ENCODE measurements at places on chromosomes 16 and 17. TPM values are rescaled to one million over a fixed set of nuclear protein-coding genes. Genes with fewer than 3 reads are reported as not detected.
A peak's percentile ranks its signal among the peaks of the same experiment; 100 is the strongest.

HCRT gene
- total RNA-seq = not detected

- no peak overlapping the region for H3K27ac ChIP-seq
- no peak for DNase-seq
- no peaks in the 10 kb centered on the region for H3K36me3 ChIP-seq
- peaks cover 19% of the 10 kb centered on the region for H3K27me3 ChIP-seq
- H3K4me3 ChIP-seq = no peak overlapping the region
- H3K4me1 ChIP-seq = peaks cover under 1% of the 10 kb centered on the region
Observed at GRCh38 chr16:79310710-79311109, 289.8 kb downstream of the MAF start.

DNA sequence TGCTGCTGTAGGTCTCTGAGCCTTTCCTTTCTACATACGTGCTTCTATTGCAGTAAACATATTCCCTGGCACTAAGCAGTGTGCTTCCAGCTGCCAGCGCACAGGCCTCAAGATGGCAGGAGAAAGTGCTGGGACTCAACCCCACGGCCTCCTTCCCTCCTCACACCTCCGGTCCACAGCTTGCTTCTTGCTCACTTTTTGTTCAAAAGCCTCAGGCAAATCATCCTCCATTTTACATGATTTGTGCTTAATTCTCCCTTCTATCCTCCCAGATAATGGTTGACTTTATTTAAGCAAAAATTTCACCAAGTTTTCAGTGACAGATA is 5.4 kb downstream of the CDK5R1 start:
- peak overlapping the region; percentile 85 for H3K27ac ChIP-seq
- H3K4me3 ChIP-seq = peak overlapping the region; percentile 67
- peaks cover 31% of the 10 kb centered on the region for H3K36me3 ChIP-seq
- H3K27me3 ChIP-seq = no peaks in the 10 kb centered on the region
- peaks cover 78% of the 10 kb centered on the region for H3K4me1 ChIP-seq

DNA sequence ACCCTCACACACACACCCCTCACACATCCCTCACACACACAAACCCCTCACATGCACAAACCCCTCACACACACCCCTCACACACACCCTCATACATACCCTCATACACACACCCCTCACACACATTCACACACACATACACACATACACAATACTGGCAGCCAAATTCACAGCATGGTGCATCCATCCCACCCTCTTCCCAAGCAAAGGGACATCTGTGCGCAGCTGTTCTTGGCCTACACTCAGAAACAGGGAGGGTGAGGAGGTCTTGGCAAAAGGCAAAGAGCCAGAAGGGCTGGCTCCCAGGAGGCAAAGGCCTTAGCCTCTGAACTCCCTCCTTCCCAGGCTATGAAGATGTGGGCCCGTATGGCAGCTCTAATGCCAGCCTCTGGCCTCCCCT is 23.4 kb downstream of the C17orf67 start:
- peaks cover 7% of the 10 kb centered on the region for H3K36me3 ChIP-seq
- H3K27ac ChIP-seq = no peak overlapping the region
- no peaks in the 10 kb centered on the region for H3K4me1 ChIP-seq

GRCh38 chr16:5062790-5063765 is 2.7 kb downstream of the C16orf89 start:
- no peak overlapping the region for H3K27ac ChIP-seq
- peaks cover 8% of the 10 kb centered on the region for H3K27me3 ChIP-seq
- H3K4me1 ChIP-seq = no peaks in the 10 kb centered on the region

- no peak overlapping the region for H3K27ac ChIP-seq
- DNase-seq = no peak
- H3K4me1 ChIP-seq = no peaks in the 10 kb centered on the region
- H3K36me3 ChIP-seq = no peaks in the 10 kb centered on the region
Observed at GRCh38 chr16:77133706-77134105, 57.3 kb upstream of the MON1B start.

GRCh38 chr16:55713103-55713502 is 57.3 kb downstream of the SLC6A2 start:
- H3K4me1 ChIP-seq = no peaks in the 10 kb centered on the region
- no peak overlapping the region for H3K4me3 ChIP-seq
- H3K27ac ChIP-seq = no peak overlapping the region
- DNase-seq = no peak

DNA sequence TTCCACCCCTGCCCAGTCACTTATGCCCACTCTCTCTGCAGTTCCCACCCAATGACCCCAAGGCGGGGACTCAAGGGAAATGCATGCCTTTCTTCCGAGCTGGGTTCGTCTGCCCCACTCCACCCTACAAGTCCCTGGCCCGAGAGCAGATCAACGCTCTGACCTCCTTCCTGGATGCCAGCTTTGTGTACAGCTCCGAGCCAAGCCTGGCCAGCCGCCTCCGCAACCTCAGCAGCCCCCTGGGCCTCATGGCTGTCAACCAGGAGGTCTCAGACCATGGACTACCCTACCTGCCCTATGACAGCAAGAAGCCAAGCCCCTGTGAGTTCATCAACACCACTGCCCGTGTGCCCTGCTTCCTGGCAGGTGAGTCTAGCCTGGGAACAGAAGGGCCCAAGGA is 13.8 kb downstream of the LPO start:
- H3K4me3 ChIP-seq = no peak overlapping the region
- H3K4me1 ChIP-seq = peaks cover 14% of the 10 kb centered on the region
- no peaks in the 10 kb centered on the region for H3K36me3 ChIP-seq
- no peak overlapping the region for H3K27ac ChIP-seq
- H3K27me3 ChIP-seq = peaks cover 7% of the 10 kb centered on the region

DNA sequence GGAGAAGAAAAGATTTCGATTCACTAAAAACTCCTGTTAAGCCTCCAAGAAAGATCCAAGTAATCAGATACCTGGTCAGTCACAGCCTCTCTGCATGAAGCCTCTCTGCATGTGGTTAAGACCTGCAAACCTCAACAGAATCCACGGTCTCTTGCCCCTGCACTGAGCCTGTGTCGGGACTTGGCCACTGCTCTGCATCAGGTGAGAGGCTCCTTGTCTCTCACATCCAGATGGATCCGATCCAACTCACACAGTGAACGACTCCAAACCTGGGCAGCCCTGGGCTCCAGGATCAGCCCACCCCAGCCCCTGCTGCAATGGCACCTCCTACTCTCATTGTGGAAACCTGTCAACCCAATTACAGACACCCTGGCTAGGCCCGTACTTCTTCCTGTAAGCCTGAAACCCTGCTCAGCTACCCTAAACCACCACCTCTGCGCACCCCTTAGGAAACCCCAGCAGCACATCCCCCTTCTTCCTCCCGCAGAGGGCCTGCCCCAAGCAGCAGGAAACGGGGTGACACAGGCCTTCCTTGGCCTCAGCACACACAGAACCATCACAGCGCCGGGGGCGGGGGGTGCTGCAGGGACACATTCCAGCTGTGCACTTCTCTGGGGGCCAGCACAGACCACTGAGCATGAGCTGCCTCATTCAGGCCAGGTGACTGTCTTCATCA is 129.5 kb downstream of the ANKRD11 start:
- H3K4me3 ChIP-seq = peak overlapping the region; percentile 61
- H3K27ac ChIP-seq = peak overlapping the region; percentile 78

DNA sequence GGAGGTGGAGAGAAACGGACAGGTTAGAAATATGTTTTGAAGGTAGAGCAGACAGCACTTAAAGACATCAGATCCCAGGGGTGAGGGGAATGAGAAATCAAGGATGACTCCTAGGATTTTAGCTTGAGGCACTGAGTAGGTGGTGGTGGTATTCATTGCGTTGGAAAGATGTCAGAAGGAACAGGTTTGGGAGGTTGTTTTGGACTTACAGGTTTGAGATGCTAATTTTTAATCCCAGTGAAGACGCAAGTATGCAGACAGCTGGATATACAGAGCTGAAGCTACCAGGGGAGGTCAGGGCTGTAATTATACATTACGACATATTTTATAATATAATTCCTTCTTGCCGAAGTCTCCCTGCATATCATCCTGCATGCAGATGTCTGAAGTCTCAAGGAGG is 433.3 kb downstream of the XYLT1 start:
- peaks cover 11% of the 10 kb centered on the region for H3K36me3 ChIP-seq
- no peak overlapping the region for H3K4me3 ChIP-seq
- no peaks in the 10 kb centered on the region for H3K4me1 ChIP-seq
- no peaks in the 10 kb centered on the region for H3K27me3 ChIP-seq

- H3K36me3 ChIP-seq = no peaks in the 10 kb centered on the region
- peak overlapping the region; percentile 85 for H3K27ac ChIP-seq
- peak; percentile 41 for DNase-seq
- peaks cover 39% of the 10 kb centered on the region for H3K4me1 ChIP-seq
- H3K27me3 ChIP-seq = no peaks in the 10 kb centered on the region
- H3K4me3 ChIP-seq = peak overlapping the region; percentile 78
Observed at GRCh38 chr16:56869513-56870275, 4.7 kb downstream of the SLC12A3 start.

- no peak overlapping the region for H3K27ac ChIP-seq
- H3K4me1 ChIP-seq = no peaks in the 10 kb centered on the region
- no peak overlapping the region for H3K4me3 ChIP-seq
- peaks cover 43% of the 10 kb centered on the region for H3K36me3 ChIP-seq
- H3K27me3 ChIP-seq = no peaks in the 10 kb centered on the region
- peak; percentile 58 for DNase-seq
Observed at GRCh38 chr17:3012926-3013581, 50.4 kb downstream of the OR1D5 start.

All from activated B cell treated with CpG ODN at 0.5 μM for 24 hours (primary cell).